ENCODE measurements at places on chromosomes 7 and 10. TPM values are rescaled to one million over a fixed set of nuclear protein-coding genes. Genes with fewer than 3 reads are reported as not detected.

ATAD1 gene
- total RNA-seq: 33.5 TPM

CPA2 gene
- total RNA-seq: 0.14 TPM

LLCFC1 gene
- not detected for total RNA-seq

IL15RA gene
- 5.5 TPM for total RNA-seq

H2BK1 gene
- not detected for total RNA-seq

NPFFR1 gene
- total RNA-seq: 0.05 TPM

WNT8B gene
- 0.14 TPM for total RNA-seq

UNCX gene
- total RNA-seq: 0.05 TPM

POT1 gene
- 38.5 TPM for total RNA-seq

FAM200A gene
- total RNA-seq: 7.6 TPM

ANKRD30A gene
- not detected for total RNA-seq

IFIT1B gene
- total RNA-seq: 0.38 TPM

CHAT gene
- total RNA-seq: 0.09 TPM

PYROXD2 gene
- 2.0 TPM for total RNA-seq

GLI3 gene
- total RNA-seq: 3.2 TPM

Measured in thymus (tissue), 14 donors.